H1 (cell line): ENCODE measurements at places on chromosomes 5 and 9. TPM values are rescaled to one million over a fixed set of nuclear protein-coding genes. Genes with fewer than 3 reads are reported as not detected.

NTNG2 gene
- 0.52 and 1.4 TPM in 2 replicates for total RNA-seq

BTNL8 gene
- total RNA-seq = 0.27 and 0.48 TPM in 2 replicates

RASGEF1C gene
- total RNA-seq = 0.46 and 0.61 TPM in 2 replicates

- no peak for DNase-seq
- no peak overlapping the region for H3K27ac ChIP-seq
- no peak overlapping the region for H3K4me3 ChIP-seq
- H3K36me3 ChIP-seq = no peaks in the 10 kb centered on the region
- no peaks in the 10 kb centered on the region for H3K27me3 ChIP-seq
These were observed 27.0 kb downstream of the PRUNE2 start for GRCh38 chr9:76878933-76879332.
